ENCODE measurements at places on chromosomes 6 and 20.

GRCh38 chr6:111556004-111556403 is 49.7 kb downstream of the TRAF3IP2 start:
- no peak for DNase-seq

GRCh38 chr6:132675749-132676148 is 16.8 kb upstream of the TAAR1 start:
- DNase-seq: no peak

GRCh38 chr6:169326067-169326799 is 72.6 kb upstream of the THBS2 start:
- DNase-seq: peak; percentile 35

DNA sequence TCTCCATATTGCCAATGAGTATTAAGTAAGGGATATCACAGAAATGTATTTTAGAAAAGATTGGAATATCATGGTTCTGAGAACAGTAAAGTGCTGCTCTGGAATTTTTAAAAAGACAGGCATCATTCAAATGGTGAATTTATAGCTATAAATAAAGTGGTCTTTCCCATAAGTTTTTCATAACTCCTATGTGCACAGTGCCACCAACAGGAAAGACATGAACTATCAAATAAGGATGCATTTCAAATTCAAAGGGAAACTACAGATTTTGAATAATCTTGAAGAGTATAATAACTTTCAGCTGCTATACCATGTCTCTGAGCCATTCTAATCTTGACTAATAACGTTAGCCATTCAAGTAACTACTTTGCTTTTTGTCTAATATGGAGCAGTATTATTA is 456.8 kb upstream of the GJE1 start:
- no peak for DNase-seq

- DNase-seq: no peak
Observed at GRCh38 chr20:34706302-34706875, 2.2 kb downstream of the TP53INP2 start.

GRCh38 chr6:85468326-85468725 is 18.4 kb downstream of the NT5E start:
- DNase-seq: no peak

DNA sequence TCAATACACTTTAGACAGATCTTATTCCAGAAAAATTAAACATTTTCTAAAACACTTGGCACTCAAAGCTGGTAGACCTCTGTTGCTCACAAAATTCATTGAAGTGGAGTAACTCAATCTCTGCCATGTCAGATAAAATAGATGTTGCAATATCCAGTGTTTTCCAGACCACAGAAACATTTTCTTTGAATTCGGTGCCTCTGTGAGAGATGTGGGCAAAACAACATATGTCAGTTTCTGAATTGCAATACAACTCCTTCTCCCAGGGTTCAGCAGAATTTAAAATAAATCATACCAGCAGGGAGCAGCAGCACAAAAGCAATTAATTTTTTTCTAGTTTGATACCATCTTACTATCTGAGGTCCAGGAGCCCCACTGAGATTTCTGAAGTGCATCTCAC is 11.3 kb upstream of the PKHD1 start:
- DNase-seq: no peak

GRCh38 chr20:33280000-33280680 is 2.9 kb upstream of the BPIFB1 start:
- no peak for DNase-seq

DNA sequence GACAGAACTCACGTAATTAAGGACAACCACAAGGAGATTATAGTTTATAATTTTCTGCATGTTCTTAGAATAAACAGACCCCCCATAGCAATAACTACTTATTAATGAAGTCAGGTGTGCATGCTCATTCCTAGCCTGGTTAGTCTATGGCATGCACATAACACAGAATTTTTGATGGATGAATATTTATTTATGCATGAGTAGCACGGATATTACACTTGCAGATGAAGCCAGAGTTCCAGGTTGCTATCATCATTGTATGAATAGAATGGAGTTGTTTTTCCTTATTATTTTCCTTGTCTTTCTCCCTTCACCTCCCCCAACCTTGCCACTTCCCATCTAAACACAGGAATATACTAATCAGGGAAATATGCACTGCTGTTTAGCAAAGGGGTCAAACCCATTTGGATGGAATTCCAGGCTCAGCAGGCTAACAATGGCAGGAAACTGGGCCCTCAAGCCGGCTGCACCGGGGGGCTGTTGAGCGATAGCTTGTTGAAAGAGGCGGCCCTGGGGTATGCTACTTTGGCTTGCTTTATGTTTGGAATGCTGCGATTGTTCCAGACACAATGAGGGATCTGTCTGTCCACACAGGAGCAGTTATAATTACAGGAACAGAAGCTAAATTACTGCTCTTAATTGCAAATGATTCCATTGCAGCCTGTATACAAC is 112.6 kb downstream of the TMEM170B start:
- no peak for DNase-seq

- DNase-seq: no peak
Observed at GRCh38 chr6:111724505-111724904, 118.8 kb upstream of the TRAF3IP2 start.

- no peak for DNase-seq
Observed at GRCh38 chr6:167543602-167544497, 219.0 kb downstream of the TTLL2 start.

DNA sequence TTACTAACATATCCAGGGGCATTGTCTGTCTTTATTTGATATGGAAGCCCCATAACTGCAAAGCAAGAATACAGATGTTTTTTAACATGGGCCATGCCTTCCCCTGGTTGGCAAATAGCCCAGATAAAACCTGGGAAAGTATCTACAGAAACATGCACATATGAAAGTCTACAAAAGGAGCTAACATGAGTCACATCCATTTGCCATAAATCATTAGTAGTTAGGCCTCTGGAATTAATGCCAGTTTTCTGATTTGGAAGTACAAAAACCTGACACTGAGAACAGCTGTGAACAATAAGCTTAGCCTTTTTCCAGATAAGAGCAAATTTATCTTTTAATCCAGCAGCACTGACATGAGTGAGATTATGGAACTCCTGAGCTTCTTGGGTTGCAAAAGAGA is 418.0 kb upstream of the IMPG1 start:
- DNase-seq: no peak

- DNase-seq: no peak
Observed at GRCh38 chr6:43938178-43939105, 168.4 kb downstream of the VEGFA start.

DNA sequence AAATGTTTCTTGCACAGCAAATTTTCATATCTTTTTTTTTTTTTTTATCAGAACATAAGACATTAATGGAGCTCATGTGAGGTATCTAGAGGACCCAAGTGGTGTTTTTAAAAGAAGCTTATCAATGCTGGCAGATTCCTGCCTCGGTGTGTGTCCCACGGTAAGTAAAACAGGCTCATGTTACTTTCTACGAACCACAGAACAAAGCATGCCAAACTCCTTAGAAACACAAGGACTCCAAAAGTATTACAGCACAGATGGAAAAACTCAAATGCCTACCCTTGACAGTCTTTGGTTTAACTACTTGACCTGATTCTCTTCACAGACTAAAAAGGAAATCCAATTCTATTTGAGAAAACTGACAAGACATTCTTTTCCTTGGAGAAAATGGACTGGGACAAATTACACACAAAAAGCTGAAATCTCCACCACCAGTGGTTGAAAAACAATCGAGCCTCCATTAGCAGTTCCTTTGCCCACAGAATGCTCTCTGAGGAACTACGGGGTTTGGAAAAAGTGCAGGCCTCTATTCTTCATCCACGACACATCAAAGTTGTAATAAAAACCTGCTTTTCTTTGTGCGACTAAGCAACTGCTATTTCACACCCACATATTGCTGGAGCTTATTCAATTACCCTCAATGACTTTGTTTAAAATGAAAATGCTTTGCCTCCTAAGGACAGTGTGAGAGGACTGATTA is 5.4 kb downstream of the METTL24 start:
- DNase-seq: no peak

DNA sequence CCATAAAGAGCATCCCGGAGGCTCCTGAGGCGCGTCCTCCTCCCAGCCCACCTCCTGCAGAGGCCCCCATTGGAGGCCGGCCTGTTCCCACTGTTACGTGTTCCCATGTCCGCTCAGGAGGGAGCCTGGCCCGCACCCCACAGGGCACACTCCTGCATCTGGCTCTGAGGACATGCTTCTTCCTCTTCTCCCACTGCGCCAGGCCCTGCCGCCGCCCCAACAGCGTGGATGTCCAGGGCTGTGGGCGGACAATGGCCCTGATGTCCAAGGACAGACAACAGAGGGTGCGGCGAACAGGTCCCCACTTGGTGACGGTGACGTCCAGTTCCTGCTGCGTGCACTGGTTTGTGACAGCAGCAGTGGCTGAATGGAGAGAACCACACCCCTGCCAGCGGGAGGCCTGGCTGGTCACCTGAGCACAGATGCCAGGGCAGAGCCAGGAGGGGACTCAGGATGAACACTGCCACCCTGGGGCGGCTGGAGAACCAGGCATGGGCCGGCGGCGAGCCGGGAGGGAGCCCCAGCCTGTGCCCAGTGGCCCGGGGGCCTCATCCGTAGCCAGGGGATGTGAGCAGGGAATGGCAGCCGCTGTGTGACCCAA is 26.6 kb downstream of the FRMD1 start:
- no peak for DNase-seq

- no peak for DNase-seq
Observed at GRCh38 chr20:1757606-1758512, 100.3 kb upstream of the SIRPG start.

DNA sequence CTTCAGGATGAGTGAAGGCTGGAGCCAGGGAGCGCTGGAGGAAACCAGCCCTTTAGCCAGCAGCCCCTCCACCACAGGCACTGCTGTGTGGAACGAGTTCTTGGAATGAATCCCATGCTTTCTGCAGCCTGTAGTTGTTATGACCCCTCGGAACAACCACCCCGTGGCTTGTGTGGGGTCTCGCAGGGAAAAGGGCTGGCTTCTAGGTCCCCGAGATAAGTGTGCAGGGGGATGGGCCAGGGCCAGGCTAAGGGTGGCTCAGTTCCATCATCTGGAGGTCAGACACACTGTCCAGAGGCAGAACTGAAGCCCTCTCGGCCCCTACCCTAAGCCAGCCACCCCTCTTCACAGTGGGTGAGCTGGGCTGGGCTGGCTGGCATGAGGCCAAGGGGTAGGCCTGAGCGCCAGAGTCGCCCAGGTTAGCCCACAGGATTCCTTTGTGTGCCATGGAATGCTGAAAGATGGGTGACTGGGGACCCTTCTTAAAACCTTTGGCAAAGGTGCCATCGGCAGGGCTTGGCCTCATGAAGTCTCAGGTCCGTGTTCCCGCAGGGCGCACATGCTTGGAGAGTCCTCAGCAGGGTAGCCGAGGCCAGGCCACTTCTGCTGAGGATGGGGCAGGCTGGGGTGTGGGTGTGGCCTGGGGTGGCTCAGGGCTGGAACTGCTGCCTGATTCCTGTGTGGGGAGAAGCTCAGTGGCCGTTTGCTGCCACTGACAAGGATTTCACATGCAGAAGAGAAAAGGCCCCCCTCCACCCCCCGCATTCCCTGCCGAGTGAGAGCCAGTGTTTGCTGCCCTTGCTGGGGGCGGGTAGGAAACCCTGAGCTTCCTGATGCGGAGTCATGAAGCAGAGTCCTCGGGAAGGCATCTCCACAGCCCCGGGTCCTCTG is 24.6 kb downstream of the SPATA2 start:
- no peak for DNase-seq

DNA sequence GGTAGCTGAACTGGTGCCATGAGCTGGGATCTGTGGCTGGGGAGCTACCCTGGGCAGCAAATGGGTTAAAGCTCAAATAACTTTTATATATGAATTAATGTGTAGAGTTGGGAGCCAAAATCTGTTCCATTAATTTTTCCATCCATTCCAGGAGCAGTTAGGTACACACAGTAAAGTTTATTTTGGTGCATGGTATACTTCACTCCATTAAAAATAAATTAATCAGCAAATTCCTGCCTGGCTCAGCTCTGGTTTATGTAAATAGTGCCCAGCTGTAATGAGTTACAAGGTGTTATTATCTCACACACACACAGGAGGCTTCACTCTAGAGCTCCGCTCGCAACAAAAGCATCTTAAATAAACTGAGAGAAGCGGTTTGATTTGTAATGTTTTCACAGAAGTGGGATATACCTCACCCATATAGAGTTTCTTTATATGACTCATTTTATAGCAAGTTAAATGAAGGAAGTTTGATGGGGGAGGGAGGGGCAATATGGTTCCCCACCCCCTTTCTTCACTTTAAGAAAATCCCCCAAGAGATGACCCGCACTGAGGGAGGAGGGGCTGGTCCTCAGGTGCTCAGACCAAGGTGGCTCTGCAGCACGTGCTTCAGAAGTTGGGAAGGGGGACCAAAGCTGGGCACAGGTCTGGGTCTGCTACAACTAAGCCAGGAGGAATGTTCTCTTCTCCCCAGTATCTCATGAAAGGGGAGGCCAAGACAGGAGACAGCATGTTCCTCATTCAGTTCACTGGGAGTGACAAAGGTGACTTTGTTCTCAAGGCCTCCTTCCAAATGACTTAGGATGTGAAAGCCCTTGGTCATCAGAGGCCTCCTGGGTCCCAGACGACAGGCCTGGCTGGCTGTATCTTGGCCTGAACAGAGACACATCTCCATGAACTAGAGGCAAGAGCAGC is 10.5 kb upstream of the FAM83C start:
- no peak for DNase-seq

DNA sequence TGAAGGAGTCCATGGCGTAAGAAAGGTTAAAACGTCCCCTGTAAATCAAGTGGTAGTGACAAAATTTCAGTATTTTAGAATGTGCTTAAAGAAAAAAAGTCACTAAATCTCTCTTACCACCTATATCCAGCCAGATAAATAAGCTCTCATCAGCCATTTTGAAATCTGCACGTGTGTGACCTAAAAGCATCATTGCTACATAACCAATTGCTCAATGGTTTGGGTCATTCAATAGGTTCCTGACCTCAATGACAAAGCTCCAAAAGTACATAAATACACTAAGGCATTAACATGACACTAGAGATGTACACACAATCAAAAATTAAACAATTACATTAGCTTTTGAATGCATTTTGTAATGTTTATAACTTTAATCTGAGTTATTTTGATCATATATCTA is 272.4 kb downstream of the GMDS start:
- no peak for DNase-seq

- no peak for DNase-seq
Observed at GRCh38 chr6:46832816-46833215, 39.6 kb downstream of the MEP1A start.

- DNase-seq: no peak
Observed at GRCh38 chr20:31666258-31667042, 28.7 kb downstream of the COX4I2 start.

DNA sequence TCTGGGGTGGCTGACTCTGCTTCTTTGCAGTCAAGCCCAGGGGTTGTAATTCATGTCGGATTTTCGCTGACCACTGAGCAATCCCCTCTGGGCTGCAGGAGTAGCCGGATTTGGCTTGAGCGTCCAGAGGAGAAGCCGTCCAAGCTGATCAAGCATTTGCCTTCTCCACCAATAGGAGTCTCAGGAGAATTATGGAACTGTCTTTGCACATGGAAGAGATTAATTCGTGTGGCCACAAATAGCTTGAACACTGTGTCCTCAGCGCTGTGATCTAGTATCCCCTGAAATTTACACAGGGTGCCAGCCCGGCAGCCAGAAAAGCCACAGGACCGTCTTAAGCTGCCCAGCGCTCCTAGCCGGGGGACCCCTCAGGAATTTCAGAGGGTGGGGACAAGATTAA is 37.1 kb downstream of the EYA2 start:
- no peak for DNase-seq
